SJSA1 (cell line): ENCODE measurements at places on chromosomes 3 and 15.

DNA sequence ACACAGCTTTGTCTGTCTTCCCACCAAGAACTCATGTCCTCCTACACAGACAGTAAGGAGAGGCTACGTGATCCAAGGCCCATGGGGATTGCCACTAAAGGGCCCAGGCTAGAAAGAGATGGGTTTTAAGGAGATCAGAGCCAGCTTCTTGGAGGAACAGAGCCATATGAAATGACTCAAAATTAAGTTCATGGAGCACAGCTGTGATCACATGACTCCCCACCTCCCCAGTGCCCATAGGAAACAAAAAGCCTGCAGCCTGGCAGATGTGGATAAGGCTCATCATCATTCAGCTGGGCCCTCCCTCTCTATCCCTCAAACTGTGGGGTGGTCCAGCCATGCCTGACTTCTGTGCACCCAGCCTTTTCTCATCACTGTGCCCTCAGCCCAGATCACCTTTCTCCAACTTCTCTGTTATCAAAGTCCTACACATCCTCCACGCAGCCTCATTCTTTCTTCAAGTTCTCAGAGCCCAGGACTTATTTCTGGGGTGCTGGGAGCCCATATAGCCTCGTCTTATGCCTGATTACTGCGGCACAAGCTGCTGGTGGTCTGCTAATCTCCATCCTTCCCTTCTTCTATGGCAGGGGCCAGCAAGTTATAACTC is 137.6 kb downstream of the SMAD6 start:
- DNase-seq, result no peak

DNA sequence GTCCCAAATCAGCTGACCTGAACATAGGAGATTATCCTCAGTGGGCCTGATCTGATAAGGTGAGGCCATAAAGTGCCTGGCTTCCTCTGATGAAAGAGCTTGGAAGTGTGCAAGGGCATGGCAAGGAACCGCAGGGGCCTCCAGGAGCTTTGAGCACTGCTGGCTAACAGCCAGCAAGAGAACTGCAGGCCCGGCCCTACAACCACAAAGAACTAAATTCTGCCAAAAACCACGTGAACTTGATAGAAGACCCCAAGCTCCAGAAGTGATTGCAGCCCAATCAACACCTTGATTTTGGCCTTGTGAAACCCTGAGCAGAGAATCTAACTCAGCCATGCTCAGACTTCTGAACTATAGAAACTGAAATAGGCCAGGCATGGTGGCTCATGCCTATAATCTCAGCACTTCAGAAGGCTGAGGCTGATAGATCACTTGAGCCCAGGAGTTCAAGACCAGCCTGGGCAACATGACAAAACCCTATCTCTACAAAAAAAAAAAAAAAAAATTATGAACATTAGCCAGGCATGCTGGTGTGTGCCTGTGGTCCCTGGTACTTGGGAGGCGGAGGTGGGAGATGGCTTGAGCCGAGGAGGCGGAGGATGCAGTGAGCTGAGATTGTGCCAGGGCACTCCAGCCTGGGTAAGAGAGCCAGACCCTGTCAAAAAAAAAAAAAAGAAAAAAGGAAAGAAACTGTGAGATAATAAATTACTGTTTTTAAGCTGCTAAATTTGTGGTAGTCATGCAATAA is 7.7 kb upstream of the DIS3L start:
- no peak for DNase-seq

GRCh38 chr3:94028093-94028837 is at the start of gene STX19:
TSS of gene STX19 (minus strand) at chr3:94028597. CDS start at chr3:94015269, 13,328 bp downstream.
- no peak for DNase-seq

- DNase-seq, result no peak
These were observed 18.2 kb upstream of the ACOX2 start for GRCh38 chr3:58555203-58555602.

GRCh38 chr3:88882121-88882520 is 225.3 kb upstream of the EPHA3 start:
- DNase-seq, result no peak

GRCh38 chr15:100642213-100642949 is 40.0 kb downstream of the ASB7 start:
- no peak for DNase-seq

GRCh38 chr3:50395070-50395860 is 35.9 kb upstream of the TMEM115 start:
- no peak for DNase-seq

DNA sequence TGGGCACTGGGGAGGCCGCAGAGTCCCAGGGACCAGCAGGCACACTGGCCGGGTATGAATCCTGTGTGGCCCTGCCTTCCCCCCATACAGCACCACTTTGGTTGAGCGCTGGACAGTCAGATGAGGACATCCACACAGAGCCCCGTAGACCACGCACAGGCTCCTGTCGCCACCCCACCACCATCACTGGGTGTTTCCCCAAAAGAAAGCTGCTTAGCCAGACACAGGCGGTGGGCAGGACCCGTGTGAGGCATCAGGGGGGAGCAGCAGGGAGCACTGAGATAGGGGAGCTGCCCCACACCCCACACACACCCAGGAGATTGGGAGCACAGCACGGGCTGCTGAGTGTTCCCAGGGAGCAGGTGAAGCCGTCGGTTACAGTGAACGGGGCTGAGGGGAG is 42.4 kb upstream of the SLC41A3 start:
- DNase-seq, result no peak

DNA sequence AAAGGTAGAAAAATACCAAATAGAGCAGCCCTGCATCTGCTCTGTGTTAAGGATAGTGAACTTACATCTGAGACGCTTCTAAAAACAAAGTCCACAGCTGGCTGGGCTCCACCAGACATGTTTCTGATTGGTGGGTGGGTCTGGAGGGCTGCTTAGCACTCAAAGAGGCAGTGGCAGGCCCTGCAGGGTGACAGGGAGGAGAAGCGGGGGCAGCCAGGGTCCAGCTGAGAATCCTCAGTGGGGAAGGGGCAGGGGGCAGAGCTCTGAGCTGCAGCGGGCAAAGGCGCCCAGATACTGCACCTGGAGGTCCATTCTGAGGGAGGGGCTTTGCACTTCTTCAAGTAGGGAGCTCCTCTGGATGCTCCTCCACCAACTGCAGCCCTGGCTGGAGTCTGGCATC is 28.1 kb downstream of the PRR23E start:
- no peak for DNase-seq

- no peak for DNase-seq
These were observed 2.5 kb downstream of the SUMF1 start for GRCh38 chr3:4464576-4464975.

- peak; percentile 59 for DNase-seq
These were observed 711 bp downstream of the XXYLT1 start for GRCh38 chr3:195270079-195270816.

GRCh38 chr3:194034346-194035336 is 101.3 kb upstream of the HES1 start:
- DNase-seq, result no peak

GRCh38 chr15:65338823-65339222 is 34.3 kb downstream of the RNU5B-1 start:
- DNase-seq, result no peak

GRCh38 chr3:13574083-13574797 is 25.3 kb downstream of the FBLN2 start:
- DNase-seq, result no peak

- no peak for DNase-seq
These were observed 911.6 kb upstream of the ARPP21 start for GRCh38 chr3:34727700-34728099.

GRCh38 chr3:30282154-30282696 is 324.2 kb upstream of the TGFBR2 start:
- peak; percentile 61 for DNase-seq

DNA sequence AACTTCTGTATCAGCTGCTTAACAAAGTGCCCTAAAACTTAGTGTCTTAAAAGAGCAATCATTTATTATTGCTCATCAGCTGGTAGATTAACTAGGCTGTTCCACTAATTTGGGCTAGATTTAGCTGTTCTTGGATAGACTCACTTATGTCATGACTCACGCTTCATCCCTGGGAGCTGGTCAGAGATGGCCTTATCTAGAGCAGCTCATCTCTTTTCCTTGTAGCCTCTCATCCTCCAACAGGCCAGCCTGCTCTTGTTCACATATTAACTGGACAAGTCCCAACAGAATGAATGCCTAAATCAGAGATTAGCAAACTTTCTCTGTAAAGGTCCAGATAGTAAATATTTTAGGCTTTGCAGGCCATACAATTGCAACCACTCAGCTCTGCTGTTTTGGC is 66.9 kb upstream of the PLAAT1 start:
- no peak for DNase-seq

- no peak for DNase-seq
These were observed 61.7 kb downstream of the GBE1 start for GRCh38 chr3:81699536-81700320.

DNA sequence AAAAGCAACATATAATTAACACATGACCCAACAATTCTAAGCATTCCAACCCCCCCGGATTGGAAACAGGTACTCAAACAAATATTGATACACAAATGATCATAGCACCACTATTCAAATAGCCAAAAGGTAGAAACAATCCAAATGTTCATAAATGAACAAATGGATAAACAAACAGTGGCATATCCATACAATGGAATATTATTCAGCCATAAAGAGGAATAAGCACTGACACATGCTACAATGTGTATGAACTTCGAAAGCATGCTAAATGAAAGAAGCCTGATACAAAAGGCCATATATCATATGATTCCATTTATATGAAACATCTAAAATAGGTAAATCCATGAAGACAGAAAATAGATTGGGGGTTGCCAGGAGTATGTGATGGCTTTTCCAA is 62.8 kb downstream of the XRN1 start:
- DNase-seq, result no peak

DNA sequence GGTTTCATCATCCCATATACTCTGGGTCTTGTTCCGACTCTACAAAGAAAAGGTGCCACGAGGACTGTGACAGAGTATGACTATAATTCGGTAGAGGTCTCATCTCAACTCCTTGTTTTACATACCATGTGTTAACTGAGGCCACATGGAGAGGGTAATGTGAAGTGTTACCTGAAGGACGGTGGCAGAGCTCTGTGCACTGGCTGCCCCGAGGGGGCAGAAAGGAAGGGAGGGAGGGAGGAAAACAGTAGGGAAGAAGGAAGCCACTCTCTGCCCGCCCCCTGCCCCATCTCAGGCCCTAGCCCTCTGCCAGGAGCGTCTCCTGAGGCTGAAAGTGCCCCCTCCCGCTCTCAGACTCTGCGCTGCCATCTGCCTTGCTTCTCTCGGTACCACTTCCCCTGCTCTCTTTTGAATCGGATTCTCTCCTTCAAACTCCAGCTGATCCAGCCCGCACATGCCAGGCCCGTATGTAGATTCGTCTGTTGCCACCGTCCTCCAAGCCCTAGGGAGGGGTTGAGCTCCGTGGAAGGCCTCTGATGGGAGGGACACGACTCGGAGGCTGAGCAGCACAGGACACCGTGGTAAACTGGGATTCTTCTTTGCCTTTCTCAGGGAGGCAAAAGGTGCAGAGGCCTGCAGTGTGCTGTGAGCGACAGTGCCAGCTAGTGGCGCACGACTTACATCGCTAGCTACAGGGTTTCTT is 70.5 kb upstream of the ATP10A start:
- DNase-seq, result peak; percentile 81

- peak; percentile 68 for DNase-seq
These were observed 991 bp downstream of the SOX2 start for GRCh38 chr3:181712553-181713279.

DNA sequence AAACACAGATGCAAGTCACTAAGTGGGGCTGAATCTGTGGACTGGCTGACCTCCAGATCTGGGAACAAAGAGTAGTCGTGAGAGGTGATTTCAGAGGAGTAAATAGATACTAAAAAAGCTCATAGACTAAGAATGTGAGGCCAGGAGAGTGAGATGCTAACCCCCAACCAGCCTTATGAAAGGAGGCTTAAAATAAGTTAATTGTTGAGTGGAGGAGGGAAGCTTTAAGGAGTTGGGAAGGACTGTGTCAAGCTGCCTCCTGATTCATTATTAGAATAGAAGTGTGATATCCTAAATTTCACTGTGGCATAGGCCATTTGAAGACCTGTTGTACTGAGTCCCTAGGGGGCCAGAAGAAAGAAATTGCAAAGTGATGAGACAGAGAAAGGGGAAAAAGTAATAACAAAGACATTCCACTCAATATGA is 107.6 kb downstream of the RBPMS2 start:
- DNase-seq, result peak; percentile 73

DNA sequence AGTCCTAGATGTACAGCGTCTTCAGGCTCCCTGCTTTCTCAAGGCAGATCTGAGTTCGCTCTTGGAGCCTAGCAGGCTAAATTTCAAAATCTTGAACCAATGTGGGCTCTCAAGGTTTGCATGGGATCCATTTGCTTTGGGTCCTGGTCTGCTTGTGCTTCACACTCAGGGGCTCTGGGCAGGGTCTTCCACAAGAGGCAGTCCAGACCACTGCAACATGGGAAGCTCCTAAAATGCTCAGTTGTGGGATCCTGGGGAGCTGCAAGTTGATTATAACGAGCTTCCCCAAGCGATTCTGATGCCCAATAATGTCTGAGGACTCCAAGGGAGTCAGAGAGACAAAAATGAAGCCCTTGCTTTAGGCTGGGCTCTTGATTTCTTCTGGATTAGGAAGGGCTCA is 6.7 kb downstream of the NUTM1 start:
- no peak for DNase-seq

- DNase-seq, result no peak
These were observed 353.7 kb downstream of the RSL24D1 start for GRCh38 chr15:54843006-54843405.

GRCh38 chr3:69749461-69749860 is 10.2 kb downstream of the MITF start:
- DNase-seq, result no peak

- DNase-seq, result no peak
These were observed 104.5 kb downstream of the IL20RB start for GRCh38 chr3:137062250-137062649.

DNA sequence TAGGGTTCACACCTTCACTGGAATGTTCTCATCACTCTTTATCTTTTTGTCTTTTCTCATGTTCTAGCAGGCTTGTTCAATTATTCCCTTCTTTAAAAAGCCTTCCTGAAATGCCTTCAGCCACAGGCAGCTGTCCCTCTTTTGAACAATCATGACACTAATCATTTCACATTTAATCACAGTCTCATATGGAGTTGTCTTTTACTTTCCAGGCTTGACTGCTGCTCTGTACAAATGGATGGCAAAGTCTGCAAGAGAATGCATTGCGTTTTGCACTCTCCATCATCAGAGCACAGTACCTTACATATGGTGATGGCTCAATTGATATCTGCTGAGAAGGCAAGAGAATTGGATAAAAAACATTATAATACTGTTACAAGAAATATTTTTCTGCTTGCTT is 529.8 kb downstream of the DIPK2A start:
- DNase-seq, result no peak

- no peak for DNase-seq
These were observed 77.1 kb upstream of the GSK3B start for GRCh38 chr3:120171134-120171873.

- DNase-seq, result no peak
These were observed 25.6 kb downstream of the FAM43A start for GRCh38 chr3:194711286-194711685.

GRCh38 chr3:79178471-79179180 is 589.2 kb downstream of the ROBO1 start:
- DNase-seq, result no peak

- DNase-seq, result no peak
These were observed 110.0 kb downstream of the DGKG start for GRCh38 chr3:186251948-186252619.

- DNase-seq, result no peak
These were observed 25.3 kb downstream of the LPP start for GRCh38 chr3:188179006-188179966.
